ENCODE measurements at places on chromosomes 7 and 10. TPM values are rescaled to one million over a fixed set of nuclear protein-coding genes. Genes with fewer than 3 reads are reported as not detected.

TSPAN14 gene
- total RNA-seq, result 65.1 TPM

PTPRZ1 gene
- total RNA-seq, result not detected

PHKG1 gene
- total RNA-seq, result 1.7 TPM

BEND7 gene
- total RNA-seq, result 0.31 TPM

ABCB4 gene
- 0.56 TPM for total RNA-seq

CNTNAP2 gene
- 0.03 TPM for total RNA-seq

AZGP1 gene
- total RNA-seq, result 43.2 TPM

LIPN gene
- total RNA-seq, result not detected

HOXA13 gene
- 22.2 TPM for total RNA-seq

FRMPD2 gene
- not detected for total RNA-seq

MSS51 gene
- total RNA-seq, result 0.64 TPM
